Cortex of kidney (tissue), 1 donor: ENCODE measurements at places on chromosomes 5 and 9.

GRCh38 chr9:133522073-133522910 is 2.5 kb downstream of the MYMK start:
- no peak for DNase-seq

DNA sequence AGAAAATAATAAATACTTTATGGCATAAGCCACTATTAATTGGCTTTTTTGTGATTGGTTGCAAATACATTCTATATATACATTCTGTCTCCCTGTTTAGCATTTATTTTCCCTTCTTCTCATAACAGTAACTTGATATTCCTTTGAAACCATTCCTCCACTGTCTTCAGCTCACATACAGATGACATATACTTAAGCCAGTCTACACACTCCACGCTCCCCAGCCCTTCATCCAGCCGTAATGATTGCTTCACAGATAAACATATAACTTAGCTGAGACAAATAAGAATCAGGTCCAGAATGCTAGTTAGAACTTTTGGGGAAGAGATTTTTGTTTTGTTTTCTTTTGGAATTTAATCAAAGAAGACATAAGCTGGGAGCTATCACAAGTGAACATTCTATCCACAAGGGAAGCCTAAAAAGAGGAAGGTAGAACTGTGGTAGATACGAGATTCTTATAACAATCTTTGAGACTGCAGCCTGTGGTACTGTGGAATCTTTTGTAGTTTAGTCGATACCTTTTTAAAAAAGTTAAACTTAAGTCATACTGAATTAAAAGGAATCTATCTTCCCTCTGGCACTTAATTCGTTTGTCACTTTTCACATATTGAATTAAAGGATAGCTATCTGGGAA is 365.1 kb upstream of the PRR16 start:
- DNase-seq, result no peak

DNA sequence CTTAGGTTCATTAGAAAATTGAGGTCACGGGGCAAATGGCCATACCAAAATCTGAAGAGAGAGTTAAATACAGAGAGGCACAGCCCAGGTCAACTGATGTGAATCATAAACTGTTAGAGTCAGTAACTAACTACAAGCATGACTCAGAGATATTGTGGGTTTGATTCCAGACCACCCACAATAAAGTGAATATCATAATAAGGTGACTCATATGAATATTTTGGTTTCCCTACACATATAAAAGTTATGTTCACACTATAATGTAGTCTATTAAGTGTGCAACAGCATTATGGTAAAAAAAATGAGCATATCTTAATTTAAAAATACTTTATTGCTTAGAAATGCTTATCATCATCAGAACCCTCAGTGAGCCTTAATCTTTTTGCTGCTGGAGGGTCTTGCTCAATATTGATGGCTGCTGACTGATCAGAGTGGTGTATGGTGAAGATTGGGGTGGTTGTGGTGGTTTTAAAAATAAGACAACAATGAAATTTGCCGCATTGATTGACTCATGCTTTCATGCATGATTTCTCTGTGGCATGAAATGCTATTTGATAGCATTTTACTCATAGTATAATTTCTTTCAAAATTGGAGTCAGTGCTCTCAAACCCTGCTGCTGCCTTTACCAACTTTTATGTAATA is 53.1 kb upstream of the EDIL3 start:
- no peak for DNase-seq

DNA sequence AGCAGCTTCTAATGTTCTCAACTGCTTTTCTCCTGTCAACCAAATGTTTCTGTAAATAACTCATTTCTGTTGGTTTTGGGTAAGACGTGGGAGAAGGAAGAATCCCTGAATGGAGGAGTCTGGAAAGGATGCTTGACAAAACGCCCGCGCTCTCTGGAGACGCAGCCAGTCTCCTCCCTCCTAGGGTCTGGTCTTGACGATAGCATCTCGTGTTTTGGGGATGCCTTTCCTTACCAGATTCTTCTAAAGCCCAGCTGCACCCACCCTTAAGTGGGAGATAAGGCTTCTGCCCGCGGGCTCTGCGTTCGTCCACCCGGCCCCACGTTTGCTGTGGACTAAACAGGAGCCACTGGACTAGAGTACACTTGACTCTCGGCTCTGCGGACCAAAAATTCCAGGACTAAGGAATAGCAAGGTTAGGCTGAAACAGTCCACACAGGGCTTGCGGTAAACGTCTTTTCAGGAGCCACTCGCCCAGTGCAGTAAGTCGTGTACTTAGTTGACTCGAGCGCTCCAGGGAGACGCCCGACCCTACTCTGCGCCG is 491 bp upstream of the CTSL start:
- no peak for DNase-seq

- no peak for DNase-seq
These were observed 177.0 kb upstream of the MVB12B start for GRCh38 chr9:126149661-126150060.

DNA sequence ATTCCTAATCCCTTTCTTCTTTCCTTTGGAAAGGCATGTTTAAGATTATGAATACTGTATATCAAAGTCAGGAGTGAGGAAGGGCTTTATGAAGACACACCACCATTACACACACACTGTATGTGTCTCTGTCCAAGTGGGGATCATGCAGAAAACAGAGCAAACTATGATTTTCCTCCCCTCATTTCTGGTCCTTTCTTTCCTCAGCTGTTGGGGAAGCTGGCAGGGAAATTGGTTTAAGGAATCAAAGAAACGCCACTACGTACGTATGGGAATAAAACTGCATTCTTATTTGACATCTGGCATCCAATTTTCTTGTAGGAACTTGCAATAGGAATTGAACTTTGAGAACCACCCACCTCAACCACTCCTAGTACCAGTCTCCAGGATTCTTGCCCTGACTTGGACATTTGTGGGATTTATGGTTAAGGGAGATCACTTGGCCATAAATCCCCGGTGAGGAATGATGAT is 125.8 kb downstream of the PDE4D start:
- no peak for DNase-seq
